ENCODE measurements at places on chromosomes 11 and 22.

DNA sequence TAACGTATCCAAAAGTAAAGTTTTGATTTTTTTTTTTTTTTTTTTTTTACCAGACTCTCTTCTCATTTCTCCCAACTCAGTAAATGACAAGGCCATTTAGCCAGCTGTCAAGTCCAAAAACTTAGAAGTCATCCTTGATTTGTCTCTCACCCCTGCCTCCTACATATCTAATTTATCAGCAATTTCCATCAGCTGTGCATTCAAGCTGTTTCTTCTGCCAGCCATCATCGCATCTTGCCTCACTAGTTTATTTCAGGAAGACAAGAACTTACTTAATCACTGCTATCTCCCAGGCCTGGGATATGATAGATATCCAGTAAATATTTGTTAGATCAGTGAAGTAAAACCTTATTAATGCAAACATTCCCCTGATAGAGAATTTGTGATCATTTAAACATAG, 47.6 kb downstream of the SCGB1A1 start:
- H3K27ac ChIP-seq: no peak overlapping the region
- H3K27me3 ChIP-seq: no peaks in the 10 kb centered on the region
- DNase-seq: no peak

DNA sequence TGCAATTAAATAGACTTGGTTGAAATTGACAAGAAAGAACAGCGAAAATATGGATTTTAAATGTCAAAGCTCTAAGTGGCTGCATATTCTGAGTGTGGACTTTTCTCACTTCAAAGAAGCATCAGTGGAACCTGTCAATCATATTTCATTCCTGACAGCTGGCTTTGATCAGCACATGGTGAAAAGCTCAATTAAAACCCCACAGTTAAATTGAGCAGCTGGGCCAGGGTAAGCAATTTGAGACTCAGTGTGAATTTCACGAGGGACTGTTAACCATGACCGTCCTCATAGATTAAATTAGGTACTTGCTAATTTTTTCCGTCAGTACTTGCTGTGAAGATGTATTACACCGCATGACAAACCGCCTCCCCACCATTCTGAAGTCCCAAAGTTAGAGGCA, 11.0 kb upstream of the OR10D3 start:
- no peaks in the 10 kb centered on the region for H3K27me3 ChIP-seq
- H3K27ac ChIP-seq: no peak overlapping the region
- H3K4me1 ChIP-seq: no peaks in the 10 kb centered on the region

DNA sequence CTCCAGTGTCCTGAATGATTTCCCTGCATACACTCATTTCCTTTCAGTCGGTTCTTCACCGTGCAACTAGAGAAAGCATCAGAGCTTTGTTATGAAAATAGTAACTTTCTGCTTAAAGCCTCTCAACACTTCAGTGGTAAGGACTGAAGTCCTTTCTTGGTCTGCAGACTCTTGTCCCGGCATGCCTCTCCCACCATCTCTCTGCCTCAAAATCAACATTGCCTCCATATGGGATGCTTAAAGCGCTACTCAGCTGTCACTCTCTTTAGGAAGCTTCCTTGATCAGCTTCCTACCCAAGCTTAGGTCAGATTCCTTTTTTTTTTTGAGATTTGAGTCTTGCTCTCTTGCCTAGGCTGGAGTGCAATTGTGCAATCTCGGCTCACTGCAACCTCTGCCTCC, 36.7 kb downstream of the APLP2 start:
- no peak for DNase-seq
- H3K36me3 ChIP-seq: peaks cover 20% of the 10 kb centered on the region
- H3K4me1 ChIP-seq: peaks cover 14% of the 10 kb centered on the region
- no peaks in the 10 kb centered on the region for H3K27me3 ChIP-seq

DNA sequence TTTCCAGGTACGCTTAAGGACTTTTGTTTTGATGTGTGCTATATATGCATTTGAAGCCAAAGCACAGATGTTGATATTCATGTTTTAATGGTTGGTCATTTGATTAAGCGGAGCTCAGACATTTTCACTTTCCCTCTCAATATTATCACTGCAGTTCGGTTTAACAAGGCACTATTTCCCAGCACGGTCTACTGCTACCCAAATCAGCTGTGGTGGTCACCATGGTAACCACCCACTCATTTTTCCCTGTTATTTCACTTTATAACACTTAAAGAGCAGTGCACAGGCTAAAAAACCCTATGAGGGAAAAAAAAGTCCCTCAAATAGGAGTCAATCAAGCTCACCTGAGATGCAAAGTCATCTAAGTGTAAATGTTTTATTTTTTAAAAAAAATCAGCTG, 439.6 kb upstream of the CCDC90B start:
- no peak overlapping the region for H3K27ac ChIP-seq
- no peaks in the 10 kb centered on the region for H3K4me1 ChIP-seq
- H3K4me3 ChIP-seq: peak overlapping the region; percentile 54

GRCh38 chr22:37498289-37498909, 12.2 kb upstream of the MFNG start:
- DNase-seq: no peak
- H3K4me1 ChIP-seq: peaks cover 9% of the 10 kb centered on the region
- H3K36me3 ChIP-seq: no peaks in the 10 kb centered on the region
- no peak overlapping the region for H3K4me3 ChIP-seq
- no peaks in the 10 kb centered on the region for H3K27me3 ChIP-seq

DNA sequence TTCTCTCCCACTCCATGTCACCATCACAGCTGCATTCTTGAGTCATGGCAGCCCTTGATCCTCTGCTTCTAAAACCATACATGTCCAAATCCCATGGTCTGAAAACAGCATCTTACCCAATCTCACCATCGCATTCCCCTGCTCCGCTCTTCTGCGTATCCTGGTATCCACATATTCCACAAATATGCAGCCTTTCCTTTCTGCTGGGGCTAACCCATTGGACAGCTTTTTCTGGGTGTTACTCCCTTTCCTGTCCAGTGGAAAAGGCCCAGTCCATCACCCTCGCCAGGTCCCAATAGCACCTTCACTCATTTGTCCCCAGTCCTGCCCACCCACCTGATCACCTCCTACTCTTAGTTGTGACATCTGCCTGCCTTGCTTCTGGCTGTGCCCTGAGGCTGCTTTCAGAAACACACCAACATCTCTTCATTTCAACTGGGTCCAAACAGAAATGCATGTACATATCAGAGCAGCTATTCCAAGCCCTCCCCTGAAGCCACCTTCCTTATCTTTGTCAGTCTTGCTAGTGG, 237.6 kb upstream of the TBCEL start:
- no peaks in the 10 kb centered on the region for H3K36me3 ChIP-seq
- no peak overlapping the region for H3K27ac ChIP-seq
- H3K4me1 ChIP-seq: no peaks in the 10 kb centered on the region

- no peaks in the 10 kb centered on the region for H3K27me3 ChIP-seq
- no peaks in the 10 kb centered on the region for H3K36me3 ChIP-seq
- H3K4me1 ChIP-seq: no peaks in the 10 kb centered on the region
- H3K27ac ChIP-seq: no peak overlapping the region
- H3K4me3 ChIP-seq: no peak overlapping the region
Observed at GRCh38 chr11:69372589-69373250, 78.8 kb downstream of the MYEOV start.

DNA sequence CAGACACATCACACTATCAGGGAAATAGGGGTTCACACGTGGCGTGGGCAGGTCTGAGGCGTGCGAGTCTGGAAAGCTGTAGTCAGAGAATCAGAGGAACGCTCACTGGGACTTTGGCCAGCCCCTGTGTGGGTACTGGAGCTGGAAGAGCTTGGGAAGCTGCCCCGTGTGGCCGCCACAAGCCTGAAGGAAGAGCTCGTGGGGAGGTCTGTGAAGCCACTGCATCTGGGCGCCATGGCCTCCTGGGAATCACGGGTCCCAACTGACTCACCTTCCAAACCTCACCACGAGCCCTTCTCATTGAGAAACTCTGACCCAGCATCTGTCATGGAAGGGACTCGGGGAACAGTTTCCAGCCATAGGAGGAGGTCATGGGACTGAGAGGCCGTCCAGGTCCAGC, 5.9 kb upstream of the MRGPRF start:
- no peaks in the 10 kb centered on the region for H3K36me3 ChIP-seq
- H3K27ac ChIP-seq: peak overlapping the region; percentile 30
- H3K4me1 ChIP-seq: peaks cover 5% of the 10 kb centered on the region
- no peak for DNase-seq
